Sciatic nerve (tissue), 2 donors: ENCODE measurements at places on chromosomes 5 and 9.

- DNase-seq = no peak
Observed at GRCh38 chr5:41418220-41419031, 92.0 kb downstream of the PLCXD3 start.

DNA sequence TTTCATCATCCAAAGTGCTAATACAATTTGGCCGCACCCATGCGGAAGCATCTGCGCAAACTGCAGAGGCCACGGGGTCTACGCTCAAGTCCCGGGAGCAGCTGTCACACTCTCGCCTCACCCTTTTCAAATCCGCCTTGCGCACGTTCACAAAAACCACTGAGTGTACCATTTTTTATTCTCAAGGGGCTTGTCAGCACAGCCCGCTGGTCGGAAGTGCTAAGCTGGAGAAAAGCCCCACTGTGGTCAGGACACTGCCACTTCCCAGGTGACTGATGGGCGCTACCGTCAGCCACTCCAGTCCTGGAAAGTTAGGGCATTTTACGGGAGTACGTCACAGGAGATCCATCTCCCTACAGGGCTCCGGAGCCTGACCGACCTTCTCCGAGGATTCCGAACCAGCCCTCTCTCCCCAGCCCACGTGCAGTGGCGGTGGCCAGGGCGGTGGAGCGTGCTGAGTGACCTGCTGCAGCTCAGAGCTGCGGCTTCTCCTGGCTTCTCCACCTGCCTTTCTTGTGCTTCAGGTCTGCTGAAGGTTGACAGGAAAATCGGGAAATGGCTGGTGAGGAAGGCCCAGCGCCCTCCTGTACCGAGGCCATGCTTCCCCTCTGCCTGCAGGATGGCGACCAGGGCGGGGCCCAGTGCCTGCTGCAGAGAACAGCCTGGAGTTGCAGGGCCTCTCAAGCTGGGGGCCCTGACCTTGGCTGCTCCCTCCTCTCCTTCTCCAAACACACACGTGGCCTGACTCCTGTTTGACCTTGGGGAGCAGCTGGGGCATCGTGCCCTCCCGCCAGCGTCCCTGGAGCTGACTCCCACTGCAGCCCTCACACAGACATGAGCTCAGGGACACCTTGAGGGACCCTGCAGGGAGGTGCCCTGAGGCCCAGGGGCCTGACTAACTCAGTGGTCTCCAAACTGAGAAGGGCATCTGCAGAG, 14.3 kb downstream of the RASGEF1C start:
- DNase-seq = no peak

DNA sequence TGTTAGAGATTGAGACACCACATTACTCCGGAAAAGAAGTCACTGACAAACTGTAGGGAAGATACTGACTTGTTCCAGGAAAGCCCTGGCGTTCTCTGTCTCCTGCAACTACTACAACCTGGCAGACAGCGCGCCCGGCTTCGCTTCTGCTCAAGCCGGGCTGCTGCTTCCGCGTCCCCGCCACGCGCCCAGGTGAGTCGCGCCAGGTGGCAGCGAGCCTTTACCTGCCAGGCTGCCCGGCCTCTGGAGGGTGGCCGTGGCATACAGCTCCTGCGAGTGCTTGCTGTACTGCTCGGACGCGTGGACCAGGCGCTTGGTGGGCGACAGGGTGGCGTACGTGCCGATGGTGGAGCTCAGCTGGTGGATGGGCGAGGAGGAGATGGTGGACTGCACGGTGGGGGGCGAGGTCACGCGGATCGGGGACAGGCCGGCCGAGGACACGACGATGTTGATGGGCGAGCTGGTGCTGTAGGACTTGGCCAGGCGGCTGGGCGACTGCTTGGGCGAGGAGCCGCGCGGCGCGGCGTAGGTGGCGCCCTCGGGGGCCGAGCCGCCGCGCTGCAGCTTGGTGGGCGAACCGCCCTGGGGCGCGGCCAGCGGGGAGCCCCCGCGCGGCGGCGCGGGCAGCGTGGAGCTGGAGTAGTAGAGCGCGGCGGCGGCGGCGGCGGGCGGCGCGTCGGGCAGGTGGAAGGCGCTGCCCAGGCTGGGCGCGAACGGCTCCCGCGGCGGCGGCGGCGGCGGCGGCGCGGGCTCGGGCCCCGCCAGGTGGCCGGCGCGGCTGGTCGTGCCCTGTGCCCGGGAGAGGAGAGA, 519.6 kb downstream of the CTNND2 start:
- no peak for DNase-seq

DNA sequence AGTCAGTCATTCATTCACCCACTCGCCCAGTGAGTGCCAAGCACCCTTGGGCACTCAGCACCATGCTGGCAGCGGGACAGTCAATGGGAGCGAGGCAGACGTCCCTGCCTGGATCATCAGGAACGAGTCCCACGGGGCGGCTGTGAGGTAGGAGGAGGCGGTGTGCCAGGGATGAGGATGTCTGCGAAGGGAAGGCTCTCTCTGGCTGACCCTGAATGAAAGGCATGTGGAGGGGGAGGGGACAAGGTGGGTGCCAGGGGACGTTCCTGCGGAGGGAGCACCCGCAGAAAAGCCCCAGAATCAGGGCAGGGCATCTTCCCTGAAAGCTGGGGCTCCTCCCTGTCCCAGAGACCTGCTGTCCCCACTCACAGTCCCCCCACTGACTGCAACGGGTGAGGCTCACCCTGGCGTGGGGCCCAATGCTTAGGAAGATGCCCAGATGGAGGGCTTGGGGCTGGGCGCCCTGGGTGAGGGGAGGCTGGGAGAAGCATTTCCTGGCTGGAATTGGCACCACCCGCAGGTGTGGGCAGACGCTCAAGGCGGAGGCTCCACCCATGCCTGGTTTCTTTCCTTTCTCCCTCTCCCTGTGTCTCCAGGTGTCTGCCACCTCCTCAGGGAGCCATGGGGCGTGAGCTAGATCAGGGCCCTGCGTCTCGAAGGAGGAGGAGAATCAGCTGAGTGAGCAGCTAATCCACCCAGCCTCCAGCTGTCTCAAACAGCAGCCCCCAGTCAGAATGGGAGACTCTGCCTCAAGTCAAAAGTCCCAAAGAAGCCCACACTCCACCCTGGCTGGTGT, 179.0 kb upstream of the PPP1R26 start:
- DNase-seq = no peak
